ENCODE measurements at places on chromosomes 5 and 9.

- DNase-seq = no peak
These were observed 195.7 kb downstream of the PALM2AKAP2 start for GRCh38 chr9:109975574-109976295.

DNA sequence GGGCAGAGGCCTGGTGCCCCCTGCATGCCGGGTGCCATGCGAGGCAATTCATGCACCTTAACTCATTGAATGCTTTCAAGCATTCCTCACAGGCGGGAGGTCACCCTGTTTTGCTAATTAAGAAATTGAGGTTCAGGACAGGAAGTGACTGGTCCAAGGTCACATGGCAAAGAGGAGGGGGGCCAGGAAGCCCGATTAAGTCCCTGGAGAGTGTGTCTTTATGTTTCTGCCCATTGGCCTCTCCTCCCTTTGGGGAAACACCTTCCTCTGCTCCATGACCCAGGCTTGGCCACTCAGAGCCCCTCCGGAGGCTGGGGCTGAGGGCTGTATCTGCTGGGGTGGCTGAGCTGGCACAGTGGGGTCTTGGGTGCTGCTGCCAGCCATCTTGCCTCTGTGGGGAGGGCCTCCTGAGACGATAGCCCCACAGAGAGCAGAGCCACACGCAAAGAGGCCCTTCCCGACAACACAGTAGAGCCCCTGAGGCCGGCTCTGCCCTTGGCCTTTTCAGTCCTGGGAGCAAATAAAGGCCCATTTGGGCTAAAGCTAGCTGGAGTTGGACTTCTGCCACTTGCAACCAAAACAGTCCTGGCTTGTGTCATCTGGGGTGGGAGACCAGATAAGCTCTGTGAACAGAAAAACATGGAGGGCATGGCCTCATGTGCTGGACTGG lies 90.8 kb upstream of the NEURL1B start:
- no peak for DNase-seq

GRCh38 chr5:164013077-164013670 lies 507.8 kb downstream of the MAT2B start:
- peak; percentile 0 for DNase-seq

DNA sequence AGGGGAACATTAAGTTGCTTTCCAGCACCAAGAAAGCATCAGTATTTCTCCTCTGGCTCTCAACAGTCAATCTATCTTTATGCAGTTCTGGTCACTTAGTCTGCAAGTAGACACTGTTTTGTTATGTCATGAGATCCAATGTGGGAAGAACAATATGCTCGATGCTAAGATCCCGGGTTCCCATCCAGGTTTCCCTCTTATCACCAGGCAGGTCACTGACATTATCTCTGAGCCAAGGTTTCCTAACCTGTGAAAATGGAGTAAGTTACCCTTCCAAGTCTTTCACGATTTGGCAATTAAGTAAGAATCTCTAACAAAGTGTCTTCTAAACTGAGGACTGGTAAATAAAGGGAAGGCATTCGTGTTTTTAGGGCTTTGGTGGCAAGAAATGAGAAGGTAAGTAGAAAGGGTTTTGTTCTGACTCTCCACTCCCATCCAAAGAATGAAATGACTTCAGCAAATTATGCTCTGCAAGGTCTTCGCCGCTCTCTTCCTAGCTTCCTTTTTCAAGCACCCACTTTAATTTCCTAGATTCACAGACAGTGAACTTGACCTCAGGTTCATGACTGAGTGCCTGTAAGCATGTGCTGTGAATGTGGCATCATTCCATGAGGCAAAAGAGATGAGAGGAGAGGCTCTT lies 86.4 kb downstream of the DCP2 start:
- DNase-seq = no peak

- no peak for DNase-seq
These were observed 273.2 kb upstream of the PRDM9 start for GRCh38 chr5:23234197-23234596.

GRCh38 chr5:21236104-21236503 lies 1248.1 kb upstream of the CDH18 start:
- no peak for DNase-seq

- DNase-seq = peak; percentile 69
These were observed 460 bp downstream of the DMRTA1 start for GRCh38 chr9:22446950-22447617.

- no peak for DNase-seq
These were observed 21.5 kb upstream of the MYO10 start for GRCh38 chr5:16957304-16958196.

DNA sequence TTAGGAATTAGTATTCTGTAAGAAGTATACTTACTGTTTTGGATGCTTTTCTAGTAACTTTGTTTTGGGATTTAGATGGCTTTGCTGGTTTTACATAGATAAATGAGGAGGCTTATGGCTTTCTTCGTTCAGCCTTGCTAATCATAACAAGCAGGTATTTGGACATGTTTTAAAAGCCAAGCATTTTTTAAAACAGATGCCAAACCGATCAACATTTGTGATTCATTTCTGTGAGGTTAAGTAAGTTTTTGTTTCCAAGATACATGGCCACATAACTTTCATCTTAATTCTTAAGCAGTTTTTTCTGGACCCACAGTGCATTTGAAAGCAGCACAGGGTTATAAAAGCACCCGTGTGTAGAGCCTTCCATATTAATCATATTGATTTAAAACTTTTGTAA lies 21.7 kb downstream of the TARS1 start:
- no peak for DNase-seq

GRCh38 chr5:89520771-89521170 lies 637.8 kb upstream of the MEF2C start:
- DNase-seq = no peak

- DNase-seq = no peak
These were observed 45.0 kb upstream of the RAPGEF1 start for GRCh38 chr9:131784748-131785501.

DNA sequence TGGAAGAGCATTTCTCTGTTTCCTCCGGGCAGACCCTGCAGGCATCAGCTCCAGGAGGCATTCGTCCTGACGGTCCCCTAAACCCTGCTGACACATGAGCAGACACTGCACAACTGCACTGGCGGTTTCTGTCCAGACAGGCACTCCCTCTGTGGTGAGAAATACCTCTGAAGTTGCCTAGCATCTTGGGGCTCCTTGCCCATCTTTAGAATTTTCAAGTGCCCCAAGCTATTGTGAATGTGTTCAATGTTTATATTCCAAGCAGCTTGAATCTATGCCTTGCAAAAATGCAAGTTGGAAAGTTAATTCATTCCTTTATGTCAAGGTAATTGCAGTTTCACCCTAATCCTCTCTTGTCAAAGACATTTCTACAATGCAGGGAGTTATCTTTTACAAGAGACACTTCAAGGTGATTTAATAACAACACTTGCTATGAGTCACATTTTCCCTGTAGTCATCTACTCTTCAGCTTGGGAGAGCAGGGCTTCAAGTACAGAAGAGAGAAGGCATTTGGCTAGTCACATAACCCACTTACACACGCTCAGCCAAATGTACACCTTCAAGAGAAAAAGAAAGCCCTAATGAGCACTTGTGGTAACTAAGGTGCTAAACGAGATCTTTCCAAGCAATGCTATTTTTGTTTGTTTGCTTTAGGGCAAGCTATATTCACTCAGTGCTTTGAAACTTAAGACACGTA lies 302.5 kb downstream of the MLLT3 start:
- peak; percentile 78 for DNase-seq

DNA sequence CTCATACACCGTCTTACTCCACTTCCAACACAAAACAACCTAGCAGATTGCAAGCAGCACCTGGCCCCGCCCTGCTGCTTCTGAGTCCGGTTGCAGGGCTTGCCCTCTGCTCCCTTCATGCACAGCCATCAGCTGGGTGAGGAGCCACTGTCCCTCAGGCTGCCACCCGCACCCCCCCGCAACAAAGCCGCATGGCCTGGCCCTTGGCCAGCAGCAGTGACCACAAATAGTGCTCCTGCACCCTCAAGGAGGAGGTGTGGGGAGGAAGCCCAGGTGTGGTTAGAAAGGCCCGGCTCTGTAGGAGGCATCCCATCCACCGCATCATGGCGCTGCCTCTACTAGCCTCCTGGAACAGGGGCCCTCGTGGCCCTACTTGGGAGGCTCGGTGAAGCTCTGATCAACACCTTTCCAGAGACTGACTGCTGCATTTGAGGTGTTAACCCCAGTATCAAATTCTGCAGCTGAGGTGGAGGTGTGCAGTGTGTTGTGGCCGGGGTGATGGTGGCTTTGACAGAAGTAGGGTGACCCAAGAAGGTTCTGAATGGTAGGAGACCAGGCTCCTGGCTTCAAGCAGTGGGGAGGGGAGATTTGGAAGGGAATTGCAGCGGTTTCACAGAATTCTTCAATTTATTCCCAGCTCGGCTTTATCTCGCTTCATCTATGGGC lies 52.7 kb downstream of the WNK2 start:
- DNase-seq = no peak

- peak; percentile 10 for DNase-seq
These were observed 20.7 kb upstream of the EGFLAM start for GRCh38 chr5:38237681-38238080.

DNA sequence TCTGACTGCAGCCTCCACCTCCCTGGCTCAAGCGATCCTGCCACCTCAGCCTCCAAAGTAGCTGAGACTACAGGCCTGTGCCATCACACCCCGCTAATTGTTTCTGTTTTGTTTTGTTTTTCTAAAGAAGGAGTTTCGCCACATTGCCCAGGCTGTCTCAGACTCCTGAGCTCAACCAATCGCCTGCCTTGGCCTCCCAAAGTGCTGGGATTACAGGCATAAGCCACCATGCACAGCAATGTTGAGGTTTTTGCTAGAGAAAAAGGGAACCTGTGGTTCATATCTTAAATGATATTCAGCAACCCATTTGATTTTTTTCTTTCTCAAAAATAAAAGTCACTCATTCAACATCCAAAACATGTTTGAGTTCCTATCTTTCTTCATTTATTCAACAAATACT lies 20.4 kb upstream of the DELE1 start:
- DNase-seq = no peak

GRCh38 chr9:4666042-4666699 lies at the start of gene SPATA6L:
Gene SPATA6L, minus strand, starts transcription at chr9:4666480. Its CDS starts 230 bp downstream, at chr9:4666250.
- DNase-seq = peak; percentile 64

DNA sequence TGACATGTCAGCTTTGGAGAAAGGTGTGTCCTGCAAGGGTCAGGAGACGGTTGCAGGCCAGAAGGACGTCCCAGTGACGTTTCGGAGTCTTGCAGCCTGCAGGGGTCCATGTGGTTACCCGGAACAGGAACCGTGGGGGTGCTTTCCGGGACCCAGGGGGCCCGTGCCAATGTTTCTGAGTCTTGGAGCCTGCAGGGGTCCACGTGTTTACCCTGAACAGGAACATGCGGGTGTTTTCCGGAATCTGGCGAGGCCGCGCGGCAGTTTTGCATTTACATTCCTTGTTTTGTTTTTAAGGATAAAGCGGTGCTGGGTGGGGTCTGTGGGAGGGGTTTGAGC lies 30.6 kb downstream of the NKD2 start:
- DNase-seq = no peak
